NCI-H446 (cell line): ENCODE measurements at places on chromosomes 4 and X.

GRCh38 chrX:44470816-44471215 is 71.8 kb downstream of the FUNDC1 start:
- peak; percentile 52 for DNase-seq

- DNase-seq = no peak
Observed at GRCh38 chr4:130154901-130155300, 1058.9 kb downstream of the C4orf33 start.

GRCh38 chr4:144449611-144450010 is 196.3 kb upstream of the HHIP start:
- no peak for DNase-seq

DNA sequence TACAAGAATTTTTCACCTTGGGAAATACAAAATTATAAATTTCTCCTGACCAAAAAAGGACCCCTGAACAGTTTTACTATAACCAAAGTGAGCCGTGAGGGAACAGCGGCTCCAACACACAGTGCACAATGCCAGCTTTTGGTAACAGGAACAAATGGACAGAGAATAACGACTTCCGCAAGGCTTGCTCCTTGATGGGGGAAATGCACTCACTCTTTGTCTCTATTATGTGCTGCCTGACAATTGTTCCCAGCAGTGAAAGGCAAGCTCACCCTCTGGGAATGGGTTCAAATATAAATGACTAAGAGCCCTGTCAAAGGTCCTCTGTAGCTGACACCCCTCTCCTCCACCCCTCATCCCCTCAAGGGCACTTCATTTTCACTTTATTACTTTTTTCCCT is 325.8 kb upstream of the GALNT7 start:
- no peak for DNase-seq

DNA sequence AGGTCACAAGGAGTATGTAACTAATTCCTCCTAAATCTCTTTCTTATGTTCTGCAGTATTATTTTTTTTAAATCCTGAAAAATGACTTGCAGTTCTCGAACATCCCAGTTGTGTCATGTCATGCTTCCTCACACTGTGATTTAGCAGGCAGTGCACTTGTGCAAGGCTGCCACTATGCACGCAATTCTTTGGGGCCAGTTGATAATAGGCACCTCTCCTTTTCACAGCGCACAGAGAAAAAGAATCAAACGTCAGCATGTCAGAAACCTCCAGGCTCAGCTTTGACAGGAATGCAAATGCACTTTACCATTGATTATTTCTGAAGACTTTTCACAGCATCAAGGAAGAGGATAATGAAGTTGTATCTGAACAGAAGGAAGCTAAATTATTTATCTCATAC is 62.9 kb downstream of the FGF13 start:
- DNase-seq = no peak
